MCF 10A (cell line): ENCODE measurements at places on chromosomes 3 and 15.

- peak; percentile 43 for DNase-seq
These were observed 780 bp downstream of the TIPARP start for GRCh38 chr3:156674911-156675829.

DNA sequence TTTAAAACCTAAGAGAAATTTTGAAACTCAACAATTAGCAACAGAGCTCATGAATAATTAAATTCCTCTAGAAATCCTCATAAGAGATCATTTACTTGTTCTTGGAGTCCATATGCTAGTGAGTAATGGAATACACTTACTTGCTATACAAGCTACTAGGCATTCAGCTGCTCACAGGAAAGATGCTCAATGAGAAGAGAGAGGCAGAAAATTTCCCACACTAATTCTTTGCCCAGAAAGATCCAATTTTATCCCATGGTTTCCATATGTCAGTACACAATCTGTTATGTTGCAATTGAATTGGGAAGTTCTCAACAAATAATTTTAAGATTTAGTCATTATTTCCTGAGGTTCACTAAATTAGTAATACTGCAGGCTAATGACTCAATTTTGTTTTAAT lies 310.4 kb downstream of the RYR3 start:
- DNase-seq, result no peak

GRCh38 chr3:38960953-38961622 lies 90.7 kb downstream of the SCN11A start:
- peak; percentile 53 for DNase-seq

GRCh38 chr3:16328124-16328523 lies 63.1 kb downstream of the OXNAD1 start:
- DNase-seq, result no peak

DNA sequence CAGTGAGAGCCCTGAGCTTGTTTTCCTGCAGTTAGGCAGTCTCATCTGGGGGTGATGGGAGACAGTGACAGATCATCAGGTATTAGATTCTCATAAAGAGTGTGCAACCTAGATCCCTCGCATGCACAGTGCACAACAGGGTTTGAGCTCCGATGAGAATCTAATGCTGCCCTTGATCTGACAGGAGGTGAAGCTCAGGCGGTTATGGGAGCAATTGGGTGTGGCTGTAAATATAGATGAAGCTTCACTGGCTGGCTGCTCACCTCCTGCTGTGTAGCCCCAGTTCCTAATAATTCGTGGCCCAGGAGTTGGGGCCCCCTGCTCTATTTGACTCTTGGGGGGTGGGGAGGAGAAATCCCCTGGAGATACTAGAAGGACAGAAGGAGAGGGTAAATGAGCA lies 309.4 kb upstream of the STT3B start:
- no peak for DNase-seq

DNA sequence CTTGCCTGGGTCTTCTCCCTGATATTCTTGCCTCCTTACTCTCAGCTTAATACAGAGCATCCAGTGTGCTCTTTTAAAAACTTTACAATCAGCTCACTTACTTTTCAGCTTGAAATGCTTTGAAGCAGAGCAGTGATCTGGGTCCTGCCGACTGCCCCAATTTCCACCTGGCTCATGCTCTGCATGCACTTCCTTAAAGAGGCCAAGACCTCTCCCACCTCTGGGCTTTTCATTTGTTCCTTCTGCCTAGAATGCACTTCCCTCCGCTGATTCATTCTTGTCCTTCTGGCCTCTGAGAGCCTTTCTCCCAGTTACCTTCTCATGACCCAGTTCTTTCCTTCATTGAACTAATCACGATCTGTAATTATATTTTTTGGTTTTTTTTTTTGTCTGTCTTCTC lies 1.9 kb upstream of the CCNDBP1 start:
- no peak for DNase-seq

- no peak for DNase-seq
These were observed 393.3 kb upstream of the CBLB start for GRCh38 chr3:106261915-106262683.

DNA sequence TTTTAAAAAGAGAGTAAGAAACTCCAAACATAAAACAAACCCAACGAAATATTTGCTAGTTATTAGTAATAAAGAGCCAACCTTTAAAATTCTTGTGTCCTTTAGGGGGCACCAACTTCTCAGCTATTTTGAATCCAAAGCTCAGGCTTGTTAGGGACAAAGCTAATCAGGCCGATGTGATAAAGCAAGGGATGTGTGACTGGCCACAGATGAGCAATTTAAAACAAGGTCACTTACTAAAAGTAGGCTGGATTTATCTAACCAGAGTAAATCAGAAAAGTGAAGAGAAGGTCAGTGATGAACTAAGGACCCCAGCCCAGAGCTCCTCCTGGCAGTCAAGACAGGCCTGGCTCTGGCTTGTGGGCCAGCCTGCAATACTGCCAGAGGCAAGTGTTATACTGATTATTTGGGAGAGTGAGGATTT lies 108.5 kb downstream of the CYP19A1 start:
- no peak for DNase-seq

DNA sequence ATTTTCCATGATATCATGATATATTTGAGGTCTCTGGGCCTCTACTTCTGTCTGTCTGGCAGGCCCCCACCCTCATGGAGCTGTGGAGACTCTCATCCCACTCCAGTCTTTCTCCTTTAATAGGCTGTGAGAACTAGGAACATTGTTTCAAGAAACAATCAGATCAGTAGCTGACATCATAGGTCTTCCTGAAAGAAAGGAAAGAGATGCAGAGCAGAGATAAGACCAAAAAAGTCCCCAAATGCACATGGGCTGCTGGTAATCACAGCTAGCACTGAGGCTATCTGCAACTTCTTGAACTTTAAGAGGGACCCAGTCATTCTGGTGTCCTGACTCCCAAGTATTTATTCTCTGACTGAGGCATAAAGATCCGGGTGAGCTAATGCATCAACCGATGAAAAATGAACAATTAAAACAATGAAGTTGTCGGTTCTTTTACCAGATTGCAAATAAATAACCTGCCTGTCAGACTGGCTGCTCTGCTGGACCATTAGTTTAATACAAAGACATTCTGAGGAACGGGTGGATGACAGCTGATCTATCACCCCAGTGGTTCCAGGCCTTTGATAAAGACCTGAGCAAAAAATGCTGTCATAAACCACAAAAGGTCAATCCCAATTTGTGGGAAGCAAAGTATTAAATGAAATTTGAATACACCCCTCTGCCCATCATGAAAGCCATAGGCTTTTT lies 780.8 kb upstream of the GOLIM4 start:
- DNase-seq, result no peak

DNA sequence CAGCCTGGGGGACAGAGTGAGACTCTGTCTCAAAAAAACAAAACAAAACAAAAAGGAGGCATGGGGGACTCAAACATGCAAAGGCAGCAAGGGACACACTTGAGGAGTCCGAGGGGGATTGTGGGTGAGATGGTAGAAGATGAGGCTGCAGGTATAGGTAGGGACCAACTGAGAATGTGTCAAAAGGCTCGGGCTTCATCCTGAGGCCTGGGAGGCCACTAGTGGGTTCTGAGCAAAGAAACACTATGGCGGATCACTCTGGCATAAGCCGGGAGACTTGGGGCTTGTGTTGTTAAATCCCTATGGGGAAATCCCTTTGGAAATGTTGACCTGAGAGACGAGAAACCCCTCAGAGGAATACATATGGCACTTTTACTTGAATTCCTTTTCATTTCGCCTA lies 21.2 kb downstream of the ZNF710 start:
- no peak for DNase-seq

- DNase-seq, result no peak
These were observed 825.0 kb upstream of the ROBO1 start for GRCh38 chr3:80592792-80593191.

DNA sequence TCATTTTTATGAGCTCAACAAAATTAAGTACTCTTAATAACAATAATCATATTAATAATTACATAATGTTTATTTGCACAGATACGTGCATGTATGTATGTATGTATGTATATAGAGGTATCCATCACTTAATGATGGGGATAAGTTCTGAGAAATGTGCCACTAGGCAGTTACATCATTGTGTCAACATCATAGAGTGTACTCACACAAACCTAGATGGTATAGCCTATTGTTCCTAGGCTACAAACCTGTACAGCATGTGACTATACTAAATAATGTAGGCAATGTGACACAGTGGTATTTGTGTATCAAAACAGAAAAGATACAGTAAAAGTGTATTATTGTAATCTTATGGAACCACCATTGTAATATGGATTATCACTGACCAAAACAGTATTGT lies 874.7 kb upstream of the GBE1 start:
- DNase-seq, result no peak

- no peak for DNase-seq
These were observed 10.7 kb downstream of the KNSTRN start for GRCh38 chr15:40392986-40393948.

DNA sequence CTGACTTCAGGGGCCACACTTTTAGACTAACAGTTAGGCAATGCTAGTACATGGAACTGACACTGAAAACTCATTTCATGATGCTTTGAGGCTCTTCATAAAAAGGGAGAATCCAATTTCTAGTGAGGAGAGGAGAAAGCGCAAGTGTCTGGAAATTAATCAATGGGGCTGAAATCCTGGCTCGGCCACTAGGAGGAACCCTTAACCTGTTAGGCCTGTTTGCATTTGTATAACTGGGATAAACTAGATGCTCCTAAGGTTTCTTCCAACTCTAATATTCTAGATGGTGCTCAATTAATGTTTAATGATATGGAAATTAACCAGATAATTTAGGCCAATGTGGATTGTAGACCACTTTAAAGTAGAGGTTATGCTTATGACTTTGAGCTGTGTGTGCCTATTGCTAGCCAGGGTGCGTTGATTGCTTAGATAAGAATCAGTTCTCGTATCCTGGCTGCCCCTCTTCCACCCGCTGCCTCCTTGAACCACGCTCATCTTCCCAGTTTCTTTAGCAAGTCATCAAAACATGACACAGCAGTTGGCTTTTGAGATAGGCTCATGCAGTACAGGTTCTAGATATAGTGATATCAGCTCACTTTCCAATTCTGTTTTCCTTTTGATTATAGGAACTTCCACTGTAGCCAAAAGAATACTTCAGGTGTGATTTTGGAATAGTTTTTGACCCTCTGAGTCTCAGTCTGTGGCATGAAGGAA lies 16.8 kb upstream of the CRBN start:
- DNase-seq, result peak; percentile 29

GRCh38 chr15:48397841-48398240 lies 66.6 kb downstream of the DUT start:
- DNase-seq, result no peak

- no peak for DNase-seq
These were observed 163.3 kb downstream of the AKAP13 start for GRCh38 chr15:85543741-85544155.

- DNase-seq, result peak; percentile 30
These were observed 40.5 kb downstream of the FEZF2 start for GRCh38 chr3:62332835-62333244.

GRCh38 chr15:84871428-84871985 lies 13.0 kb upstream of the SLC28A1 start:
- no peak for DNase-seq
